SK-N-SH (cell line): ENCODE measurements at places on chromosomes 1 and 21.

DNA sequence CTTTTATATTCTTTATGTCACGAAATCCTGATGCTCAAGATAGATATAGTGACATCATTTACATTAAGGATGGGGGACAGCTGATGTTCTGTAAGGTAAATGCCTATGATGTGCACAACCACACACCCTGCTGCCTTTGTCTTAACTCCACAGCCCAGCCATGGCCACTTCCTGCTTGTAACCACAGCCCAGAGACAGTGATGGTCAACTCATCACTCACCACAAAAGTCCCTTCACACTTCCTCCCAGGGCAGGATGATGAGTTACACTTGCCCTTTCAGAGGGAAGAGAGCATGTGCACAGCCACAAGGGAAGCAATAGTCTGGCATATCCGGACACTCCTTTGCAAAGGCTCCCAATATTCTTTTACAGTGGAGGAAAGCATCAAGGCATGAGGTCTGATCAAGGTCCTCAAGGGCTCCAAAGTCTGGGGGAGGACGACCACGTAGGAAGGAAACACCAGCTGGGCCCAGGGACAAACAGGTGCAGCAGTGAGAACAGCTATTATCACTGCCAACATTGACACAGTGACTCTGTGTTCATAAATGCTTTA is 53.8 kb downstream of the PLPP3 start:
- no peak for DNase-seq

DNA sequence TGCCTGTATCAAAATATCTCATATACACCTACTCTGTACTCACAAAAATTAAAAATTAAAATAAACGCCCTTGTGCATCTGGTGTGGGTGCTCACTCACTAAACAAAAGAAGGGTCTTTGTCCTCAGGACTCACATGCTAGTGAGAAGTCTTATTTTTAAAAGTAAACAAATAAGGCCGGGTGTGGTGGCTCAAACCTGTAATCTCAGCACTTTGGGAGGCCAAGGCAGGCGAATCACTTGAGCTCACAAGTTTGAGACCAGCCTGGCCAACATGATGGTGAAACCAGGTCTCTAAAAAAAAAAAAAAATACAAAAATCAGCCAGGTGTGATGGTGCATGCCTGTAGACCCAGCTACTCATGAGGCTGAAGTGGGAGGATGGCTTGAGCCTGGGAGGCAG is 51.5 kb downstream of the BCAR3 start:
- DNase-seq, result no peak

DNA sequence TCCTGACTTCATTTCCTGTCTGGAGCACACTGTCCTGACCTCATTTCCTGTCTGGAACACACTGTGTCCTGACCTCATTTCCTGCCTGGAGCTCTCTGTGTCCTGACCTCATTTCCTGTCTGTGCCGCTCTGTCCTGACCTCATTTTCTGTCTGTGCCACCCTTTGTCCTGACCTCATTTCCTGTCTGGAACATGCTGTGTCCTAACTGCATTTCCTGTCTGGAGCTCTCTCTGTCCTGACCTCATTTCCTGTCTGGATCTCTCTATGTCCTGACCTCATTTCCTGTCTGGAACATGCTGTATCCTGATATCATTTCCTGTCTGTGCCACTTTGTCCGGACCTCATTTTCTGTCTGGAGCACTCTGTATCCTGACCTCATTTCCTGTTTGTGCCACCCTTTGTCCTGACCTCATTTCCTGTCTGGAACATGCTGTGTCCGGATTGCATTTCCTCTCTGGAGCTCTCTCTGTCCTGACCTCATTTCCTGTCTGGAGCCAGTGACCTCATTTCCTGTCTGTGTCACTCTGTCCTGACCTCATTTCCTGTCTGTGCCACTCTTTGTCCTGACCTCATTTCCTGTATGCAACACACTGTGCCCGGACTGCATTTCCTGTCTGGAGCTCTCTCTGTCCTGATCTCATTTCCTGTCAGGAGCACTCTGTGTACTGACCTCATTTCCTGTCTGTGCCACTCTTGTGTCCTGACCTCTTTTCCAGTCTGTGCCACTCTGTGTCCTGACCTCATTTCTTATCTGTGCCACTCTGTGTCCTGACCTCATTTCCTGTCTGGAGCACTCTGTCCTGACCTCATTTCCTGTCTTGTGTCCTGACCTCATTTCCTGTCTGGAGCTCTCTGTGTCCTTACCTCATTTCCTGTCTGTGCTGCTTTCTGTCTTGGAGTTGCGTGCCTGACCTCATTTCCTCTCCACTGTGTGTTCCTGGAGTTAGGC is 27.6 kb downstream of the SKI start:
- DNase-seq, result peak; percentile 63

- DNase-seq, result no peak
Observed at GRCh38 chr1:210445931-210446330, 117.2 kb downstream of the HHAT start.

DNA sequence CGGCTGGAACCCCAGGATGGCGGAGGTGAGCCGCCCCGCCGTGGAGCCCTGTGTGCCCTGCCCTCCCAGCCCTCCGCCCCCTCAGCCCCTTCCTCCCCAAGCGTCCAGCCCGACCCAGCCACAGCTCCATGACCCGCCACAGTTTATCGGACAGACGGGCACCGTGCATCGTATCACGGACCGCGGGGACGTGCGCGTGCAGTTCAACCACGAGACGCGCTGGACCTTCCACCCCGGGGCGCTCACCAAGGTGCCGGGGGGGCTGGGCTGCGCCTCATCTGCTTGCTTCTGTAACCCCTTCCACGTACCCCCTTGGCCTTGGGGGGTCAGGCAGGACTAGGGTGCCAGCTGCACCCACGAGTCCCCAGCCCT is 6.6 kb upstream of the MMP23B start:
- DNase-seq, result no peak

DNA sequence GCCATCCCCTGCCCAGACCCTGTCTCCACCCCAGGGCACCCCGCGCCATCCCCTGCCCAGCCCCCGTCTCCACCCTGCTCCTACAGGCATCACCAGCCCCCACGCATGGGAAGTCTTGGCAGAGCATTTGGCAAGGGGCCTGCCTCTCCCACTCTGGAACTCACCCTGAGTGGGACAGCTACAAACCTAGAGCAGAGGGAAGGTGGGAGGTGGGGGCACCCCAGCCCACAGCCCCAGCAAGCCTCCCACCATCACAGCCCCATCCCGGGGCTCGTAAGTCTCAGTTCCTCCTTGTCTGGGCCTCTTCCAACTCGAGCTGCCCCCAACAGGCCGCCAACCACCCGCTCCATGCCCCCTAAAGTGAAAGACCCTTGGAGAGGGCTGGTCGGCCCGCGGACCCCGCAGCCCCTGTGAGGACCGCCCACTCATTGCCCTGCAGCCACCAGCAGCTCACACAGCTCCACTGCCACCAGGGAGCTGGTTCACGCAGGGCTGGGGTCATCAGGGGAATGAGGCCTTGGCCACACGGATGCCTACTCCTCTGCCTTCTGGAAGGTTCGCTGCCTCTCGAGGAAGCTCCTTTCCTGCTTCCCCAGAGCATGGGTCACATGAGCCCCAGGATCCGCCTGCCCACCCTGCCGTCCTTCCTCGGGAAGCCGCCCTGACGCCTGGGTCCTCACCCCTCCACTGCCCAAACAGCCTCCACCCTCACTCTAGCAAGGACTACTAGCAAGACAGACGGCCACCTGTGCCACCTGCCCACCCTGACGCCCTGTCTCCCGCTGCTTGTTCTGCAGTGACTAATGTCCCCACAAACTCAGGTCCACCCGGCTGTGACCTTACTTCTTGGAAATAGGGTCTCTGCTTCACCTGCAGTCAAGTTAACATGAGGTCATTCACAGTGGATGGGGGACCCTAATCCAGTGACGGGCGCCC is 14.4 kb downstream of the MEGF6 start:
- DNase-seq, result no peak

GRCh38 chr1:12203216-12204007 is 26.4 kb upstream of the VPS13D start:
- DNase-seq, result peak; percentile 32

DNA sequence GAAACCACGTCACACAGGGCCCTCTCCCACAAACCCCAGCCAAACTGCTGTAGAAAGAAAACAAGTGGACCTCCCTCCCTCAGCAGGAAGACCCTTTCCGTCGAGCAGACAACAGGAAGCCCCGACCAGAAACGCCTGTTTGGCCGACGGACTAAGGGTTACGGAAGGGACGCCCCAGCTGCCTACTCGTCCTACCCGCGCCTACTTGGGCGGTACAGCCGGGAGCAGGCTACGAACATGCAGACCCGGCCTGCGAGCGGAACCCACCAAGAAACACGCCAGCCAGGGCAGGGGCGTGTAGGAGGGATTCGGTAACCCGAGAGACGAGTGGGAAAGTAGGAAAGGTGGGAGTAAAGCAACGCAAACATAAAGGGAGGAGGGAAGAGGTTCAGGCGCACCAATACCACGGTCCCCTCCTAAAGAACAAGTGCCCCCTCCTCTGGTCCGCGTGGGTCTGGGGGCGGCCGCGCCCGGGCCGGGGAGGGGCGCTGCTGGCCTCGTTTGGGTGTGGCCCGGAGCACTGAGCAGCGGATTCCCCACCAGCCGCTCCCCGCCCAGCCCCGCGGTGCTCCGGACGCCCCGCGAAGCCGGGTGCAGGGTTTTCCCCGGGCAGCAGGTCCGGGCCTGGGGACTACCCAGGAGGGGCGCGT is 450 bp downstream of the S100A10 start:
- no peak for DNase-seq

- DNase-seq, result no peak
Observed at GRCh38 chr1:201353186-201353940, 24.1 kb downstream of the TNNT2 start.

DNA sequence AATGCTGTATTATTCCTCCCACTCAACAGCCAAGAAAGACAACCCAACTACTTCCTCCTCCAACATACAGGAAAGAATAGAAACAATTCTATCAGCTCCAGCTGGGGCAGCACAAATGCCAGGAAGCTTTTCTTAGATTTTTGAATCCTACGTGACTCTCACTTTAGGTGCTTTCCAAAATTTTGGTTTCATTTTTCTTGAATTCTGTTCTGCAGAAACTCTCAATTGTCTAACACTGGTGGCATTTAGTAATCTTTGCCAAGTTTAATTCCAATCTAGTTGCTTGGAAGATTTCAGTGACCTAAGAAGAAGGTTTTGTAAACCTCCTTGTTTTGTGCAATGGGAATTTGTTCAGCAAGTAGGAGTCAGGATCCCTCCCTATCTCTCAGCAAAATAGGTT is 37.1 kb upstream of the DOCK7 start:
- DNase-seq, result no peak

GRCh38 chr1:10738061-10739058 is 58.1 kb downstream of the CASZ1 start:
- no peak for DNase-seq

DNA sequence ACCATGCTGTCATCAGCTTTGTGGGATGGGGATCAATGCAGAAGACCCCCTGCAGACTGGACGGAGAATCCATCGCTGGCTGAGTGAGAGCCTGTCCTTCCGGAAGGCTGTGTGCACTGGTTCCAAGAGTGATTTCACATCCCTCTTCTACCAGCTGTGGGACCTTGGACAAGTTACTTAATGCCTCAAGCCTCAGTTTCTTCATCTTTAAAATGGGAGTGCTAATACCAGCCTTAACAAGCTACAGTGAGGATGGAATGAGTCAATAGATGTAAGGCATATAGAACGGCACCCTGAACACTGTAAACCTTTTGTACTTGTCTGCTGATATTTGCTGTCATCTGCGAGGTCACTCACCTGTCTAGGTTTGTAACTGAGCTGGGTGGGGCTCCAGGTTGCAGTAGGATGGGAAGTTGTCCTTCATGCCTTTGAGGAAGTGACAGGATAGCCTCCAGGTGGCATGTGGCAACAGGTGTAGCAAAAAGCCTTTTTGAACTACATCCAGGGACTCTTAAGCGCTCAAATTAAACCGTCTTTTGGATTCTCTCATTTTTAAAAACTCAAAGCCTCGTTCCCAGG is 27.5 kb downstream of the TMEM51 start:
- no peak for DNase-seq

- no peak for DNase-seq
Observed at GRCh38 chr1:31624309-31624708, 6.8 kb downstream of the HCRTR1 start.
